Muscle of back (tissue), 13 donors: ENCODE measurements at places on chromosomes 2 and 18. TPM values are rescaled to one million over a fixed set of nuclear protein-coding genes. Genes with fewer than 3 reads are reported as not detected.

DNA sequence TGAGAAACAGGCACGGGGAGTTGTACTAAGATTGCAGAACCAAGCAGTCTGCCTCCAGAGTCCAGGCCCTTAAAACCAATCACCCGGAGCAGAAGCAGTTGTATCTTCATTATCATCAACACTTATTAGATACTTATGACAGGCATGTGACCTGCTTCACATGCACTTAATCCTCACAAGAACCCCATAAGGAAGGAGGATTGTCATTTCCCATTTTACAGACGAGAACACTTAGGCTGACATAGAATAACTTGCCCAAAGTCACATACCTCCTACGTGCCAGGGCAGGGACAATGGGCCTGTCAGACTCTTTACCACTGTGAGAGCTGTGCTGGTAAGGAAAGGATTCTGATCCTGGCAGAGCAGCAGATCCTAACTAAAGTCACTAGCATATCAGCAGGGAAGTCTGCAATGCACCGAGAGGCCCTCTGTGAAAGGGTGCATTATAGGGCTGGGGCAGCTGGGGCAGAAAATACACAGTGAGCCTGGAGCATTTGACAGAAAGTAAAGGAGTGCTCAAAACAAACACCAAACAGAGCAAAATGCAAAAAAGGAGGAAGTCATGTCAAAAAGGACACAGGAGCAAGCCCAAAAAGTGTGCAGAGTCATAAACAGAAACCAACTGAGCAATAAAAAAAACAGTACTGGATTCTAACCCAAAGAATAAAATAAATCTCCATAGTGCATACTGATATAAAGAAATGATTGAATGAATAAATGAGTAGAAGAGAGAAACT lies 55.9 kb upstream of the SP3 start:
- DNase-seq, result no peak

Gene ZNF396
- 1.2 TPM for polyA plus RNA-seq

GRCh38 chr2:99935662-99936061 lies 206.7 kb downstream of the AFF3 start:
- no peak for DNase-seq

GRCh38 chr18:2083691-2084090 lies 487.6 kb downstream of the METTL4 start:
- no peak for DNase-seq

- DNase-seq, result no peak
Measured at GRCh38 chr2:150729495-150729955, 242.1 kb upstream of the RND3 start.

Gene TTC31
- 21.6 TPM for polyA plus RNA-seq

DNA sequence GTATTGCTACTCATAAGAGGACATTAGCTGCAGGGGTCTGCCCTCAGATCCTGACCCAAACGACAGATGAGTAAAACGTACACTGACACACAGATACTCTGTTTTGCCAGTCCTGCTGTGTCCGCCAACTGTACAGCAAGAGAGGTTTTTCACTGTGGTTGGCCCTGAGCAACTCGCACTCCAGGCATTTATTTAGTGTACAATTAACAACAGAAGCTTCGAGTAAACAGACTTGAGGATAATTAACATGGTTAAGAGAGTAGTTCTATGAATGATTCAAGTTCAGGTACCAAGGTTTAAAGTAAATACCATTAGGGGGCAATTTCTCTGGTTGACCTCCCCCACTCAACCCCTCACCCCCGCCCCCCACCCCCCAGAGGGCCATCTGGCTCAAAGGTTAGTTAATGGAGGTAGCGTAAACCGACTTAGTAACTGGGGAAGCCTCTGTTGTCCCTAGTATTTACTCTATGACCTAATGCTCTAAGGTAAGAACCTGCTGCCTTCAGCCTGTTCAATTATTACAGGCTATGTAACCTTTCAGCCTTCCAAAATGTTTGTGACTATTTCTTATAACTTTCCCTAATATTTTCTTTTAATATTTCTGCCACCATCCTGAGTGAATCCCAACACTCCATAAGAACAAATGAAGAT lies 103.9 kb upstream of the XIRP2 start:
- DNase-seq, result no peak

Gene SIX3
- not detected for polyA plus RNA-seq

Gene SLC30A3
- polyA plus RNA-seq, result 0.24 TPM
